ENCODE measurements at places on chromosomes 6 and 20.

DNA sequence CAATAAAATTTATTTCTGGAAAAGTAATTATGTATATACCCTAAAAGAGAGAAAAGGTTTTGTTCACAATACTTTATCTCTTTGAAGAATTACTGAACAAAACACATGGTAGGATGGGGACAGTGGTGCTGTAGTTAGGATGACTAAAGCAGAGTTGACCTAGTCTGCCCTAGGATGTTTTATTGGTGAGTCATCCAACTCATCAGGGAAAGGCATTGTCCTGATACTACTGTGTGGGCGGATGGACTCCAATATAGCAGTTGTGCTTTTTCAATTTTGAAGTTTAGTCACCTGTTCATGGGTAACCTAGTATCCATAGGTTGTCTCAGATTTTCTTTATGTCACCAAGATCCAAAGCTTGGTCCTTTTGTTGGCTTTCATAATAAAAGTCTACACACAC is 53.3 kb upstream of the EYS start:
- no peak for DNase-seq

GRCh38 chr6:24272553-24272952 is 85.3 kb downstream of the DCDC2 start:
- DNase-seq: peak; percentile 8

- DNase-seq: no peak
Measured at GRCh38 chr6:56689663-56690062, 47.0 kb upstream of the DST start.

DNA sequence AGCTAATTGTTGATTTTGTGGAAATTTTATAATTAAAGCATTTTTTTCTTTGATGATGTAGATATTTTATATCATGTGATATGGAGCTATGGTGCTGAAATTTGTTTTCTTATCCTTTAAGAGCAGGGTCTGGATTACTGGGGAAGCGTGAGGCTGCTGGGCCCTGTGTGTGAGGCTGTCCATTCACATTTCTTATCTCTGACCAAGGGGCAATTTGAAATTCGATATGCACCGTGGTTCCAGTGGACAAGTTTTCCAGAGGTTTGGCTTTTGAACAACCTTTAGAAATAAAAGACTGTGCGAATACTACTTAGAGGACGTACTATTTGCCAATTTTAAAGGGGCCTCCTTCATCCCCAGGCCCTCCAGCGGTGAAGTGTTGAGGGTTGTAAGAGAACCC is 3.7 kb downstream of the ERMARD start:
- no peak for DNase-seq

All from myocyte (in vitro differentiated cells).